ENCODE measurements at places on chromosomes 7 and 10.
A peak's percentile ranks its signal among the peaks of the same experiment; 100 is the strongest.

DNA sequence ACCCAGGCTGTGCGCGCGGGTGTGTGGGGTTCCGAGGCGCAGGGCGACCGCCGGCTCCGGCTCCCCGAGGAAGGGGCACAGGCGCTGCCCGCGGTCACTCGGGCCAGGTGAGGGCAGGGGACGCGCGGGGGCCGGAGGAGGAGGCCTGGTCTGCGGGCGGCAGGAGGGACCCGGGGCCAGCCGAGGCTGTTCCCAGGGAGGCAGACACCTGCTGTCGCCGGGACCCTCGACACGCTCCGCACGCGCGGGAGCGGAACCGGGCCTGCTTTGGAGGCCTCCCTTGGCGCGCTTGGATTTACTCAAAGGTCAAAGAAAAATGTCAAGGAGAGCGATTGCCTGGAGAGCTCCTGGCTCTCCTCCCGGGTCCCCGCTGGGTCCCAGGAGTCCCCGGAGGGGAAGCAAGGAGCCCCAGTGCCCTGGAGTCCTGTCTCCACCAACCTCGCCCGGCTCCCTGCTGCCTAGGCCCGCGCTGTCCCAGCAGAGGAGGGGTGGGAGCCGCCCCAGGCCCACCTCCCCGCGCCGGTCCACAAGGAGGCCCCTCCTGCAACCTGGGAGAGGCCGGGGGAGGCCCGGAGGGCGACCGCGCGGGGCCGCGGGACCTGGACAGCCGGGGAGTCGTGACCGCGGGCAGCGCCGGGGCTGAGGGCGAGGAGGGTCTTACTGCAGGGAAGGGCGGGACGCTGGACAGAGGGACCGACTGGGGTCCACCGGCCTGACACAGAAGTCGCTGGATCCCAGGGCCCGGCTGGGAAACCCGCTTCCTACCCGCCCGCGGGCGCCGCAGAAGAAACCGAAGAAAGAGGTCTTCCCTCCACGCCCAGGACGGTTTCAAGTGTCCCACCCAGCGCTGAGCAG, 348.9 kb downstream of the DNAJB6 start:
- DNase-seq, result no peak

GRCh38 chr10:1360558-1361164, 304.5 kb downstream of the WDR37 start:
- DNase-seq, result no peak

- no peak for DNase-seq
These were observed 29.3 kb downstream of the NPS start for GRCh38 chr10:127578259-127578960.

DNA sequence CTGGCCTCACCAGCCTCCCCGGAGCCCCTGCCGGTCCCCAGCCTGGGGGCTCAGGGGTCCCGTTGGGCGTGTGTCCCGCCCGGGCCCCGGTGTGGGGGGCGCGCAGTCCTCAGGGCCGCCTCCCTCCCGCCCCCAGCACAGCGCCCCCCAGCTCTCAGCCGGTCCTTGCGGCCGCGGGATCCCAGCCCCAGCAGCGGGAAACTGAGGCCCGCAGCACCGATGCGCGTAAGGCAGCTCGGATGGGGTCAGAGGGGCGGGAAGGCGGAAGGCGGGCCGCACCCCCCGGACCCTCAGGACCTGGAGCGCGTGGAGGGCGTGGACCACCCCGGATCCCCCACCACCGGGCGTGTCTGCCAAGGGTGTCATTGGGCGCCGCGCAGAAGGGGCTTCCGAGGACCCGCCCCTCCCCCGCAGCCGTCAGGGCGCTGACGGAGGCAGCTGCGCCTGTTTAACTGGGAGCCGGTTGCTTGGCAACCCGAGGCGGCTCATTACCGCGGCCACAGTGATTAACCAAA, 14.9 kb downstream of the UNCX start:
- peak; percentile 70 for DNase-seq

- no peak for DNase-seq
These were observed 9.5 kb upstream of the SUN1 start for GRCh38 chr7:822692-823276.

DNA sequence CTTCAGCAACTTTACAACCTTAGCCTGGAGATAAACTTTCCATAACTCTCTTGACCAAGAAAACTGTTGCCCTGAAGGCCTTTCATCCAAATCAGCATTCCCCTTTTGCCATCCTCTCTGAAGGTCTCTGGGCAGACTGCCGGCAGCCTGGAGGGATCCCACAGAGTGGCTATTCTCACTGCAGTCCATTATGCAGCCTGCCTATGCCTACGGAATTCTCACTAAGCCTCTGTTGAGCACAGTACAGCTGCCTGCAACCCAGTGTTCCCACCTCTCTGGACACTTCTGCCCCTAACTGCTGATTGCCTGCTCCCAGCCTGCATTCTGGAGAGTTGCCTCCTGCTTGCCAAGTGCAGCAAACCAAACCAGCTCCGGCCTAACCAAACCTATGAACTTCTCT, 548.9 kb upstream of the STEAP1 start:
- no peak for DNase-seq

All from common myeloid progenitor, CD34-positive (primary cell).